Stimulated activated CD8-positive, alpha-beta memory T cell treated with anti-CD3 and anti-CD28 coated beads, Interleukin-4, amount 100 ng/mL, for 1 hour (primary cell): ENCODE measurements at places on chromosomes 3 and 15.
A peak's percentile ranks its signal among the peaks of the same experiment; 100 is the strongest.

GRCh38 chr3:100710261-100710968 lies 1.1 kb downstream of the TFG start:
- no peak for DNase-seq

DNA sequence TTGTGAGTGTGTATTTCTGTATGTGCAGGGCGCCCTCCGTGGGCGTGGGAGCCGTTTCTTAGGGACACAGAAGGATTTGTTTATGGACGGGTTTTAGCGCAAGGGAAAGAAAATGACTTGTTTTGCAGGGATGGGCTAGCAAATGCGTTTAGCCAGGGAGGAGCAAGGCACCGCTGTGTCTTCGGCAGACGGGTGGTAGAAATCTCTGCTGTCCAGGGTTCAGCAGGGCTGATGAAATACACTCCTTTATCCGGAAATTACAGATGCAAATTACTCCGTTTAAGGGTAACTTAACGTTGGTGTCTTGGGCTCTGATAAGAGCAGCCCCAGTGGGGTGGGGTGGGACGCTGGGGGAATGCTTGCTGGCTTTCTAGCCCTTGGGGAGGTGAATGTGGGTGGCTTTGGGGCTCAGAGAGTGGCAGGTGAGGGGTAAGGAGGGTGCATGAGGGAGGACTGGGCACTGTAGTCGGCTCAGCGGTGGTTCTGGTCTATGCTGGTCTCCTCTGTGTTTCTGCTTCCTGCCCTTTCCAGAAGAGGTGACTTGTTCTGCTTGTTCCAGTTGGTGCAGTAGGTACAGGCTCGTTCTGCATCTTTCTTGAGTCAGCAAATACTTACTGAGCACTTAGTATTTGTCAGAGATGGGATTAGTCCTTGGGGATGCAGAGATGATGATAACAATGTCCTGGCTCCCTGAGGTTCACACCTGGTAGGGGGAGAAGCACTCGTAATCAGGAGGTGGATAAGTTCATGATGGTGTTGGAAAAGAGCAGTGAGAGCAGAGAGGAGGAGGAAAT lies 954 bp downstream of the SV2B start:
- no peak for DNase-seq

DNA sequence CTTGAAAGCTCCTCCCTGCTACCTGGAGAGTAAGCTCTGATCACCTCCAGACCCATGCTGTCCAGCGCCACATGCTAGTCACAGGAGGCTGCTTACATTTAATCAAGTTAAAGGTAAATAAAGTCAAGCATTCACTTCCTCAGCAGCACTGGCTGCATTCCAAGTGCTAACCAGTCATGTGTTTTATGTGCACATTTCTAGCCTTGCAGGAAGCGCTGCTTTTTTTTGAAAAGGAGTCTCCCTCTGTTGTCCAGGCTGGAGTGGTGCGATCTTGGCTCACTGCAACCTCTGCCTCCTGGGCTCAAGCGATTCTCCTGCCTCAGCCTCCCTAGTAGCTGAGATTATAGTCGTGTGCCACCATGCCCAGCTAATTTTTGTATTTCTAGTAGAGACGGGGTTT lies 279.2 kb downstream of the GABRG3 start:
- DNase-seq: no peak

DNA sequence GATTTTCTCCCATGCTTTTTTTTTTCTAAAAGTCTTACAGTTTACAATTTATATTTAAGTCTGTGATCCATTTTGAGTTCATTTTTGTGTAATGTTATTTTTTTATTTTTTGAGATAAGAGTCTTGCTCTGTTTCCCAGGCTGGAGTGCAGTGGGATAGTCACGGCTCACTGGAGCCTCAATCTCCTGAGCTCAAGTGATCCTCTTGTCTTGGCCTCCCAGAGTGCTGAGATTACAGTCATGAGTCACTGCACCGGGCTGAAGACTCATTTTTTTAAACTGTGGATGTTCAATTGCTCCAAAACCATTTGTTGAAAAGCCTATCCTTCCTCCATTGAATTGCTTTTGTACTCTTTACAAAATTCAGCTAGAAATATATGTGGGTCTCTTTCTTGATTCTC lies 19.5 kb downstream of the LNP1 start:
- DNase-seq: no peak

GRCh38 chr3:73399106-73399505 lies 225.6 kb downstream of the PDZRN3 start:
- DNase-seq: no peak

DNA sequence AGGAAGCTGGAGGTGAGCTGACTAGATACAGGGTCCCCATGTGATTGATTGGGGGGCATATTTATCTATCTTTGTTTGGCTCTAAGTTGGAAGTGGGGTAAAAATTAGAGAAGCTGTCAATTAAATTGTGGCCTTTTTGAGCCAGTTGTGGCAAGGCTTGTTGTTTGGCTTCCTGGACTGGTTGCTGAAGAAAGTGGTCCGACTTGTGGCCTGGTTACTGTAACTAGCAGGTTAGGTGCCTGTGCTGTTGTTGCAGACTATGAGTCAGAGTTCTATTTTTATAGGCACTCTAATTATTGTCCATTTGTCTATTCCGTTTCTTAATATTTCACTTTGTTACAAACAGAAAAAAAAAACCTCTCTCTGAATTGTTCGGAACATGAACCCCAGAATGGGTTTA lies 129.1 kb upstream of the CNTN6 start:
- no peak for DNase-seq

GRCh38 chr15:94236608-94237007 lies 5.2 kb downstream of the MCTP2 start:
- DNase-seq: no peak

GRCh38 chr15:26724381-26725150 lies 48.3 kb downstream of the GABRB3 start:
- DNase-seq: no peak

- DNase-seq: no peak
Observed at GRCh38 chr3:100743535-100743934, 34.2 kb downstream of the TFG start.

DNA sequence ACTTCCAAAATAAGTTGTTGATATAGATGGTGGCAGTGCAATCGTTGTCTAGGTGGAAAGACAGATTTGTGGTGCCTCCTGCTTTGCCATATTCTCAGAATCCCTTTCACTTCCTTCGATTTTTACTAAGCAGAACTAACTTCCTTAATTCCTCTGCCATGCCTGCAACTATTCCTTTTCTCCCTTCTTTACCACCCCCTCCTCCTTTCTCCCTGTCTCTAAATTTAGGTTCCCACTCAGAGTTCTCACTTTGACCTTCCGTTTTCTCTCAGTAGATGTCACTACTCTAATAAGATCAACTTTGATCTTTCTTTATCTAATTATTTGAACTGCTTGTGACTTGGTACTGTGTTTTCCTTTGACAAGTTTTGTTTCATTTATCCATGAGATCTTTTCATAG lies 351.2 kb downstream of the LPP start:
- DNase-seq: no peak

DNA sequence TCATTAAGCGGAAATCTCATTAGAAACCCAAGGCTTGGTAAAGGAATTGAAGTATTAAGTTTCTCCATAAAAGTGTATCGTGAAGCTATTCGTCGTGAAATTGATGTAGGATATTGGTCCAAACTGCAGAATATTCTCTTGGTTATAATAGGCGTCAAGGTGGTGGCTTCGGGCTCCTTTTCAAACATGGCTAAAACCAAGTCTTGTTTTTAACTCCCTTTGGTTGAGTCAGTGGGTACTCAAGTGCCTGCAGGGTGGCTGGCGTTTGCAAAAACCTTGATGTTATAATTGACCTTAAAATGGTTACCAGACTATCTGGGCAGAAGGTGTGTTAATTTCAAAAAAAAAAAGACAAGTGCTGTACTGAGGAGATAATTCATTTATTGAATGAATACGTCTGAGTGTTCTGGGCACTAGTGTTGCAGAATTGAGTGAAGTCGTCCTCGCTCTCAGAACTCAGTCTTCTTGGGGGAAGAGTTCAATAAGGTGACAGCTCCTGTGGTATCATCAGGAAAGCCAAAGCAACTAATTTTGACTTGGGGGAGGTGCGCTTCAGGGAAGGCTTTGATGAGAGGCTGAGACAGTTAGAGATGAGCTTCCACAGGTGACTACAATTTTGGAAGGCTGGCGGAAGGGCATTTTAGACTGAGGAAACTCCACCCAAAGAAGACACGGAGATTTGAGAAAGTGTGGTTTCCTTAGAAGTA lies 1.5 kb downstream of the UBE2Q2 start:
- DNase-seq: no peak

DNA sequence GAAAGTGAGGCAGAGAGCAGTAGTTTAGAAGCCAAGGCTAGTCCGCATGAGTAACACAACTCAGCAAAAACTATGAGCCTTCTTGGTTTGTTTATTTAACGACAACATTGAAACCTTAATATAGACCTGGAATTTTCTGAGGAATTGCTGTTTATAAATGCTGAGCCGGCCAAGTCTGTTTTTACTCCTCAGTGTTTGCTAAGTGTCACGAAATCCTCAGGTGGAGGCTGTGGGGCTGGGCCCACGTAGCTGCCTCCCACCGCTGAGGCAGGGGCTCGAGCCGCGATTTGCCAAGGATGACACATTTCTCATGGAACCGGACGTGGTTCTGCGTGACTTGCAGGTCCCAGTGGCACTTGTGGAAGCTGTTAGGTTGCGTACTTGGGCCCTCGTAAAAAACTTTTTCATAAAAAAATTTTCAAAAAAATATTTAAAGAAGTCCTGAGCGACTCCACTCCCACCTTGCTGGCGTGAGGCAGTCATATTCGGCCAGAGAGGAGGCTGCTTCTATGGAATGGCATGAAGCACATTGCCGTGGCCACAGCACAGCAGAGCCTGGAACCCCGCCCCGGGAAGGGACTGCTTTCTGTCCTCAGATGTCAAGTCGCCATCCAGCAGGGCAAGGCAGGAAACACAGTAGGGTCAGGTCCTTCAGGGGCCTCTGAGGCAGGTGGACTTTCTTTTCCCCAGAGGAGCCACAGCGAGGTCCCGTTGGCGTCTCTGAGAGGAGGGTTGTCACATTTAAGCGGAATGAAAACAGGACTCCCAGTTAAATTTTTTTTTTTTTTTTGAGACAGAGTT lies 64.8 kb upstream of the PCSK6 start:
- DNase-seq: no peak

- DNase-seq: no peak
Observed at GRCh38 chr15:46941241-46941640, 776.1 kb upstream of the SEMA6D start.

DNA sequence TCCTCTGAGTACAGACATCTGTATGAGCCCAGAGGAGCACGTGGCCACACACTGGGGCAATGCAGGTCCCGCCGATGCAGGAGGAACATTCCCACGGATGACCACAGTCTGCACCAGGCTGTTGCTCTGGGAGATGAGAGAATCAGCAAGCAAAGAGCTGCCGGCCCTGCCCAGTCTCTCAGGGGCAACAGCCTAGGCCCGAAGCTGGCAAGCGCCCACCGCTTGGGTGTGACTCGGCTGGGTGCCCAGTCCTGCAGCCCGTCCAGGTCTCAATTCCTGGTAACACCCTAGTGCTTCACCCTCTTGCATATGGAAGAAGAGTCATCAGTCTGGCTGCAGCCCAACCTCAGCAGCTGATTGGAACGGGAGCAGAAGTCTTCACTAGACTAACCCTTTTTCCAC lies 153.7 kb upstream of the HES1 start:
- no peak for DNase-seq

- DNase-seq: no peak
Observed at GRCh38 chr3:63365671-63366070, 87.6 kb downstream of the SYNPR start.

GRCh38 chr3:33439546-33440327 lies 468 bp downstream of the UBP1 start:
- DNase-seq: peak; percentile 18

GRCh38 chr3:88031642-88032077 lies 27.1 kb downstream of the CGGBP1 start:
- no peak for DNase-seq

DNA sequence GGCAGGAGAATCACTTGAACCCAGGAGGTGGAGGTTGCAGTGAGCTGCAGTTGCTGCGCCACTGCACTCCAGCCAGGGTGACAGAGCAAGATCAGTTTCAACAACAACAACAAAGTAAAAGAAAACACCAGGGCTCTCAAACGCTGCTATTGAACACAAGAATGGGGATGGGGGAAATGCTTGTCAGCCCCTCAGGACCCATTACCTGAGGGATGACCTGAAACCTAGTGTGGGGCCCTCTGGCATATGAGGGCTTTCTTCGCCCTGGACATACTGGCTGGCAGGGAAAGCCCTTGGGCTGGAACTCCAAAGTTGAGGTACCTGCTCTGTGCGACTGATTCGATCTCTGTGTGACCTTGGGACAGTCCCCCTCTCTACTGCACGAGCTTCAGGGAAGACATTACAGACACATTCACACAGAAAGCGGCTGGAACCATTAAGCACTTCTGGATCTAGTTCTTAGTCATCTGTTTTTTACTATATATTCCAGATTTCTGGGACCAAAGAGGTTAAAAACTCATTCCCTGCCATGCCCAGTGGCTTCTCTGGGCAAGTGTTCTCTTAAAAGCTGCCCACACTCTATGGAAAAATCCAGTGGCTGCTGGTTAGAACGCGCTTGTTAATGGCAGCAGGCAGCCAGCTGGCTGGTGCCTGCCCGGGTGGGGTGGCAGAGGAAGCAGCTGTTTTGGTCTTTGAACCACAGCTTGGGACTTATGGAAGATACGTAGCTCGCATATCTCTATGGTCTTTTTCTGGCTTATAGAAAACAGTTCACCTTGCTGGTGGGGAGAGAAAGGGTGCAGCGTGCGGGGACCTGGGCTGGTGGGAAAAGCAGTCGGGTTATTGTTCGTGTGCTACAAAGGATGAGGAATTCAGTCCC lies 57.2 kb downstream of the ATP1B3 start:
- no peak for DNase-seq

DNA sequence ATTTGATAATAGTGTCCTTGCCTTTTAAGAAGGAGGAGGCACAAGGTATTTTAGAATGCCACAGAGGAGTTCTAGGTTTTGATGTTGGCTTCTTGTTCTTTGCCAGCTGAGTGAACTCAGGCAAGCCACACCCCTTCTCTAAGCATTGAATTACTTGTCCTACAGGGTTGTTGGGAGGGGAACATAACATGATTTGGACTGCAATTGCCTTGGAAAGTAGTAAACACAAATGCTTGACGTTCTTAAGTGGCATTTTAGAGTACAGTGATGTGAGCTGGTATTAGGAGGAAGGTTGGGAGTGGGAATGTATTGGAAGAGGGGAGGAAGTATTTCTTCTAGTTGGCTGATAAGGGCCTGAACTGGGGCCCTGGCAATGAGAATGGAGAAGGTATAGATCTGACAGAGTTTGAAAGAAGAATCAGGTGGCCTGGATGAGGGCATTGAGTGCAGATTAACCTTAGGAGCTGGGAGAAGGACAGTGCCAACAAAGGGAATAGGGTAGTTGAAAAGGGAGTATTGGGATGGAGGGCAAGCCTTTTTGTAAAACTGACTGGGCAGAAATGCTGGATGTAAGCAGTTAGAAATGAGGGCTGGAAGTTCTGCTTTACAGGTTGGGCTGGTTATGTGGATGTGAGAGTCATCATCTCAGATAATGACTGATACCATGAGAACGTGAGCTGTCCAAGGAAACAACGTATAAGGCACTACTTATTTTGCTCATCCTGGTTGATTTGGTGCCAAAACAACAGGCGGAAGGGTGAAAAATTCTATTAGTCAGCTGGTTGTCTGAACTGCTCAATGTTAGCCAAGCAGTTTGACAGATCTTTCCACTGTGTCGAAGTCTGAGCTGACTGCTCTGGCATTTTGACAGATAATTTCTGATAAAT lies 16.7 kb downstream of the KAT2B start:
- no peak for DNase-seq

GRCh38 chr3:115227461-115227860 lies 80.4 kb upstream of the ZBTB20 start:
- DNase-seq: no peak
